ENCODE measurements at places on chromosomes 7 and 10.
A peak's percentile ranks its signal among the peaks of the same experiment; 100 is the strongest.

GRCh38 chr7:136637813-136638212 is 230.6 kb upstream of the CHRM2 start:
- peak; percentile 43 for DNase-seq

DNA sequence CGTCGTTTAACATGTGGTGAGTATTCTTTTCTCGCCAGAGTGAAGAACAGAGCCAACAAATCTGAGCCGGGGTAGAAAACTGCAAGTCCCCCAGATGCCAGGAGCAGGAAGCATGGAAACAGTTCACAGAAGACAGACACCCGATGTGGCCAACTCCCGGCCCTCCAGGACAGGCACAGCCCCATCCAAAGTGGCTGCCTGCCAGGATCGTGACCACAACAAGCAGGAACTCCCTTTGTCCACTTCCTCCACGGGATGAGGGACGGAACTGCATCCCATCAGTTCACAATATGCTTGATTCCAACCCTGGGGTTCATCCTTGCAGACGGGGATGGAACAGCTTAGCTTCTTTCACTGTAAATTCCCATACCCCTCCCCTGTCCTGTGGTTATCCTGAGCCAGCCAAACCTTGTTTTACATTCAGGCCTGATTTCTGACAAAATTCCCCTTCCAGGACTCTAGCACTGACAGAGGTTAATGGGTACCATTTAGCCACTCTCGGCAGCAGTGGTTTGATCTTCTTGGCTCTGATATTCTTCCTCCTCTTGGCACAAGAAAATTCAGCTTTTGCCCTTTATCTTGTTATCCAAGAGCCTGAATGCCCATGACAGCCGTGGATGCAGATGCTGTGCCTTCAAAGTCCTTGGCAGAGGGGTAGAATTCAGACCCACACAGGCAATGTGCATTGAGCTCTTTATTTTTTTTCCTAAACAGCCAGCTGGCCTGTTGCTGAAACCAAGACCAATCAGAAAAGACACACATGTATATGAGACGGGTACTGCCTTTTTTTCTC is 105.5 kb upstream of the FAM204A start:
- DNase-seq, result peak; percentile 42

- peak; percentile 61 for DNase-seq
Observed at GRCh38 chr10:112269266-112269665, 13.9 kb upstream of the TECTB start.

- no peak for DNase-seq
Observed at GRCh38 chr10:42997849-42998165, 79.1 kb upstream of the RET start.

DNA sequence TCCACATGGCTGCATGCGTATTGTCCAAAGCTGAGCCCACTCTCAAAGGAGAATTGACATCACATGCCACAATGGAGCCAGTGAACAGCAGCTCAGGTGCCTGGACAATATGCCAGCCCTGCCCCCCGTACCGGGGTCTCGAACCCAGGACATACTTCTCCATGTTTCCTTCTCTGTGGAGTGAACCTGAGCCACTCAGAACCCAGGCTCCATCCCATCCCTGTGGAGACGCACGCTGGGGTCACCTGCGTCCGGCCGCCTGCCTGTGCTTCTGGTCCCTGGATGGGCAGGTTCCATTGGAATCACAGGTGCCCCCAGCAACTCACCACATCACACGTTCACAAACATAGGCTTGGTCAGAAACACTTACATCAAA is 229.8 kb downstream of the DNAJB6 start:
- no peak for DNase-seq

GRCh38 chr10:131785121-131785460 is 115.7 kb upstream of the PPP2R2D start:
- no peak for DNase-seq

DNA sequence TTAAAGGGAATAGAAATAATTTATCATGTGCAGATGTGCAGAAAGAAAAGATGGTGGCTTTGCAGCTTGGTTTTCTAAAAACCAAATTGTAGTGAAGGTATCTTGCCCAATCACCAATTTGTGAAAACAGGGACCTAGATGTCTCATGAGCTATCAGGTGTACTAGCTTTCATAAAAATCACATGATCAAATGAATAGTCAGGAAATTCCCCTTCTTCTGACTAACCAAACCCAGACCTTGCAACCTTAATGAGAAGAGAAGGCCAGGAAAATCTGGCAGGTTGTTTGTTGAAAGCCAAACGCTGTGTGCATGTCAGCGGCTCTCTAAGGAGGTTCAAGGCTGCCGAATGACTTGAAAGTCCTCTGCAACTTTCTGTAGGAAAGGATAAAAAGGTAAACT is 304.4 kb upstream of the NRP1 start:
- DNase-seq, result no peak

- DNase-seq, result no peak
Observed at GRCh38 chr7:50673096-50673495, 107.9 kb upstream of the DDC start.

DNA sequence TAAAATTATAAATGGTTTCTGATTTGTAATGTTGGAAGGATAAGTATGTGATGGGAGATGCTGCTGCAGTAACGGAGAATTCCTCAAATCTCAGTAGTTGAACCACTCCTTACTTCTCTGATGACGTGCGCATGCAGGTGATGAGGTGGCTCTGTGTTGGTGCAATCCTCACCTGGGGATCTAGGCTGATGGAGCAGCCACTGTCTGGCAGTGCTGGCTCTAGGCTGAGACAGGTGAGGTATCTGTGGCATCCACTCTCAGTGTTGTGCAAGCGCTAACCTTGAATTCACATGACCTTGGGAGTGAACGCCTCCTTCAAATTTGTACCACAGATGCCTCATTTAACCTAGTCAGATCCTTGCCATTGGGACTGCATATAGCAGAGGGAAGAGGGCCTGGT is 35.0 kb downstream of the LHFPL3 start:
- DNase-seq, result no peak

DNA sequence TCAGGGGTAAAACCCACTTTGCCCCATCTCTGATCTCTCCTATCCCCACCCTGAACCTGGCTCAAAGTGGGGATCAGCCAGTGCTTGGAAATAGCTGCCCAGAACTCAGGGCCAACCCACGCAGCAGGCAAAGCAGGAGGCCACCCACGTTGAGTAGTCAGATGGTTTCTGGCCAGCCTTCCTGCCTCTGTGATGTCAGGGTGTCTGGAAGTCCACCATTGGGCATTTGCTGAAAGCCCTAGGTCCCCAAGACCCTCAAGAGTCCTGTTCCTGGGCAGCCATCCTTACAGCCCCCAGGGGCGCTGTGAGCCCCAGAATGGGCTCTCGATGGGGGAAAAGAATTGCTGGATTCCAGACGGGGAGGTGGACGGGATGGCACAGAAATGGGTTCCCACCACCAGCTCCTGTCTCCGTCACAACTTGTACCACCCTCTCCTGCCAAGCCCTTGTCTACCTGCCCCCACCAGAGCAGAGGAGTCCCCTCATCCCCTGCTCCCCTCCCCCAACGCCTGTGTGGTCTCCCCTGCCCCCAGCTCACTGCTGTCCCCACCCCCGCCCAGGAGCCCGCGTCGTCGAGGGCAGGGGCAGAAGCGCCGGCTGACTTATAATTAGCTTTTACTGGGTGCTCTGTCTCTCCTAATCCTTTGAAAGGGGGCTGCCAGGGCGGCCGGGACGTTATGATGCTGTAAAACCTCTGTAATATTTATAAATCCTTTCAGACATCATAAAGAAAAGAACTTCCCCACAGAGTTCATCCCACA is 3.9 kb downstream of the MYL10 start:
- no peak for DNase-seq

GRCh38 chr7:16421333-16422102 is at the start of gene CRPPA:
Gene CRPPA, minus strand, starts transcription at chr7:16421538. Its CDS starts 216 bp downstream, at chr7:16421322.
- peak; percentile 60 for DNase-seq

DNA sequence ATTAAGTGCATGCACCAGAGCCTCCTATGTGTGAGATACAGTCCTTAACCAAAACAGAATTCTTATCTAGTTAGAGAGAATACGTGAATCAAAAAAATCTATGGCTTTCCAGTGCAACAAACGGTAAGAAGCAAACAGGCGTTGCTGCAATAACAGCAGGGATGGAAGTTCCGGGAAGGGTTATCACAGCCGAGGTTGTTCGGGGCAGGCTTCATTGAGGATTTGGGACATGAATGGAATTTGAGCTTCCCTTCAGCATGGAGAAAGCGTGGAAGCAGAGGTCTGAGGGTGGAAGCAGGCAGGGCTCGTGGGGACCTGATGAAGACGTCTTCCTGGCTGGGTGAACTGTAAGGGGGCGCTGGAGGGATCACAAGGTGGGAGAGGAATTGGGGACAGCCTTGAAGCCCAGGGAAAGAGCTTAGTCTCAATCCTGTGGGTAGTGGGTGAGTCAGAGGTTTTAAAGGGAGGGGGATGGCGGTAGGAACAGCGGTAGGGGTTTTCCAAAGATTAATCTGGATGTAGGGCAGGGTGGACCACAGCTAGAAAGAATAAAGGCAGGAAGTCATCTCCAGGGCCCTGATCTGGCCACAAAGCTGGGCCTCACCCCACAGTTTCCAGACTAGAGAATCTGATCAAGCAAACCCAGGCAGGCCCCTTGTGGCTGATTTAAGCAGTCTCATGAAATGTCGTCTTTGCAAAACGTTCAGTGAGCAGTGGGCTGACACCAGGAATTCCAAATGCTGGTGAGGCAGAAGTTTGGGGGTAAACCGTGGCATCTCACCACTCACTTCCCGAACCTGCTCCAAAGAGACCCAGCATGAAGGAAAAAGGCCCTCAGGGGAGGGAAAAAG is 65.1 kb downstream of the CALML3 start:
- DNase-seq, result peak; percentile 77

DNA sequence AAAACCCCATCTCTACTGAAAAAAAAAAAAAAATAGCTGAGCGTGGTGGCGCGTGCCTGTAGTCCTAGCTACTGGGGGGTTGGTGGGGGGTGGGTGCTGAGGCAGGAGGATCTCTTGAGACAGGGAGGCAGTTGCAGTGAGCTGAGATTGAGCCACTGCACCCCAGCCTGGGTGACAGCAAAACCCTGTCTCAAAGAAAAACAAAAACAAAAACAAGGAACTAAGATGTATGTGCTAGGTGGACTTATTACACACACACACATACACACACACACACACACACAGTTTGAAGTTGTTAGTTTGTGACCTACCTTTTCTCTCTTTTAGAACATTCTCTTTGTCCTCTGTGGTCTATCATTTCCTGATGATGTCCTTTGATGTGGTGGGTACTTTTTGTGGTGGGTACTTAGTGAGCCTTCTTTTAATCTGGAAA is 53.5 kb downstream of the EXOC6 start:
- DNase-seq, result no peak

GRCh38 chr10:15227611-15228372 is 59.3 kb upstream of the NMT2 start:
- peak; percentile 45 for DNase-seq

DNA sequence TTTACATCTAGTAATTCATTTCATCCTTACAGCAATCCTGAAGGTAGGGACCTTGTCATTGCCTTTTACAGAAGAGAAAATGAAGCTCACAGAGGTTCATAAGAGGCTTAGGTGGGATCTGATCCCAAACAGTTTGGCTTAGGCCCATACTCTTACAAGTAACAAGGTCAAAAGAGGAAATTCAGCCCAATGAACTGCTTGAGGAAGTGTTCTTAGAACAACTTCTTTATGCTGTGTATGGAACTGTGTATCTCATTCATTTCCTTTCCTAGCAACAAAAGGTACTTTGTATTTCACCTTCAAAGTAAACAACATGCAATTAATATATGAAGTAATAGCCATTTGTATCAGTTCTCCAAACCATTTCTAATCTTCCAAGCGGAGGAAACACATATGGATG is 79.3 kb downstream of the AVL9 start:
- no peak for DNase-seq

GRCh38 chr7:116859323-116859722 is 3.1 kb upstream of the CAPZA2 start:
- DNase-seq, result peak; percentile 88

DNA sequence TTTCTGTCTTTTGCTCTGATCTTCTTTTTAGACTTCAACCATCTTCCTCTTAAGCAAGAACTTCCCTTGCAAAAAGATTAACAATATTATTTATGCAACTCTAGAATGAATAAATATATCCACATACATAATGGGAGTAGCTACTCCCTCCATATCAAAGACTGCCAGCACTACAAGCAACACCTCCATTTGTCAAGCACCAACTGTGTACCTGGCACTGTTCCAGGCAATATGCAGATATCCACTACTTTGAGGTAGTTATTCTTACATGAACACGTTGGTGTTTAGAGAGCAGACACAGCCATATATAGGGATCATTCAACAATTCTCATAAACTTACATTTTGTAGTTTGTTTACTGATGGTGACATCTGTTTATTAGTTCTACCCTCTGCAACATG is 83.6 kb upstream of the CACNB2 start:
- no peak for DNase-seq

DNA sequence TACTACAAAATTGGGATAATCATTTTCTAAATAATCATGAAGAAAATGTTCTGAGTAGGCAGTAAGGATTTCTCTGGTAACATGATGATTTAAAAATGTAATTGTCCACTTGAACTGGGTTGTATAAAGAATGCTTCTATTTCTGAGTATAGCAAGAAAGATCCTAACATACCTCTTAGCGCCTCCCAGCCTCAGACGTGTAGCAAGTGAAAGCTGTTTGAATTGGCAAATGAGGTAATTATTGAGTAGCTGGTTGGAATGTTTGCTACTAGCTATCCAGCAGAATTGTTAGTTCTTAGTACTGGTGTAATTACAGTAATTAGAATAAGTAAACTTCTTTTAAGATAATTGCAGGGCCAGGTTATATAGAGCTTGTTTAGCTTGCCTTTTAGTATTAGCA is 47.9 kb downstream of the SEPTIN7 start:
- no peak for DNase-seq

- no peak for DNase-seq
Observed at GRCh38 chr7:18393465-18394118, 102.0 kb upstream of the HDAC9 start.

GRCh38 chr10:114060456-114060855 is 16.8 kb downstream of the ADRB1 start:
- no peak for DNase-seq

- DNase-seq, result no peak
Observed at GRCh38 chr7:32592701-32593100, 97.4 kb downstream of the AVL9 start.

GRCh38 chr10:60877061-60877776 is 66.8 kb downstream of the RHOBTB1 start:
- peak; percentile 3 for DNase-seq

- DNase-seq, result no peak
Observed at GRCh38 chr10:22552888-22553378, 161.4 kb downstream of the PIP4K2A start.

DNA sequence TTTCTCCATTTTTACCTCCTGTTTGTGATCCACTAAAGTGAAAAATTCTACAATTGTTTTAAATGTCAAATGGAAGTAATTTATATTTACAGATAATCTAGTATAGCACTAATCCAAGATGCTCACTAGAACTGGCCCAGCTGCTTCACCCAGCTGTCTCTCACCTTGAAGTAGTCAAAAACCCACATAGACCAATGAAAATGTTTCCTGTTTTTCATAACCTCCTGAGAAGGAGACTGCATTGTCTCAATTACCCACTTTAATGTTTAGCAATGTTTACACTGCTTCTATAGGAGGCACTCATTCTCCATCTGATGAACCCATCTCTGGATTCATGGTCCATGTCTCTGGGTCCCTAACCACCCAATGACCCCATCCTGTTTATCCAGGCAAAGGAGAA is 56.1 kb upstream of the ADO start:
- DNase-seq, result no peak
